ENCODE measurements at places on chromosomes 13 and 19.

- H3K27ac ChIP-seq = no peak overlapping the region
- H3K36me3 ChIP-seq = no peaks in the 10 kb centered on the region
- DNase-seq = no peak
These were observed 254.8 kb downstream of the DCT start for GRCh38 chr13:94224670-94225069.

- H3K4me1 ChIP-seq = peaks cover 3% of the 10 kb centered on the region
- no peak for DNase-seq
- no peak overlapping the region for H3K27ac ChIP-seq
- no peaks in the 10 kb centered on the region for H3K27me3 ChIP-seq
These were observed 25.0 kb downstream of the RFC3 start for GRCh38 chr13:33842986-33843385.

DNA sequence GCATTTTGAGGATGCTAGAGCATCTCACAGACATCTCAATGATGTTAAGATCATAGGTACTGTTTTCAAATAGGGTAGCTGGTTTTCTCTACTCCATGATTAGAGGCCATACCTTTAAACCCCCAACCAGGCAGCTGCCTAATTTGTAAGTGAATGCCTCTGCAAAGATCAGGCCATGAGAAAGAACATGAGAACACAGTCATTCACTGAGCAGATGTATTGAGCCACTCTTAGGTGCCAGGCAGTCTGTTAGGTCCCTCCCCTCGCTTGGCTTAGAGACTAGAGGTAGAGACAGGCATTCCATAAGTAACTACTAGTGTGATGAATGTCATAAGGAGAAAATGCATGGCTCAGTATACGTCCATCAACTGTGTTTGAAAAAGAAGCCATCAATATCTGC is 410.0 kb downstream of the FGF9 start:
- no peak for DNase-seq
- H3K4me3 ChIP-seq = no peak overlapping the region
- no peak overlapping the region for H3K27ac ChIP-seq
- no peaks in the 10 kb centered on the region for H3K27me3 ChIP-seq

DNA sequence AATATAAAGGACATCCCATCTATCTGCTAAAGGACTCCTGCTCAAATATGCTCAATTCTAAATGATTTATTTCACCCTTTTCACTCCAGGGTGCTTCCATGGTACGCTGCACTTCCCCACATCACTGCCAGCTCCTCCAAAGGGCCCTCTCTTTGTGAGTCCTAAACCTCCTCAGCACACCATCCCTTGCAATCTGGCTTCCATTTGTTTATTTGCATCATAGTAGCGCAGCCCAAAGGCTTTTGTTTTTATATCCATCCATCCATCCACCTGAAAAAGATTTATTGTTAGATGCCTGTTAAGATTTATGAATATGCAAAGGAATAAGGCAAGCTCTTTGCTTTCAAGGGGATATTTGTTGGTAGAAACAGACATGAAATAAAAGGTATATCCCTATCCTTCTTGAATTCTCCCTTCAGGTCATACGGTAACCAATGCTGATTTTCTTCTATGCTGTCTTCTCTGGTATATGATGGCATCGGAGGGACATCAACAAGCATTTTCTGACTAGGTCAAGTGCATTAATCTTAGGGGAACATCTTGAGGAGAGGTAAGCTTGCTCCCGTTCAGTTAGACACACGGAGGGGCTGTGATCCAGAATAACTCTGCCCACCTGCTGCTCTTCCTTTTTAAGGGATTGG is 397.6 kb downstream of the LIG4 start:
- no peaks in the 10 kb centered on the region for H3K36me3 ChIP-seq
- H3K27me3 ChIP-seq = no peaks in the 10 kb centered on the region
- no peak overlapping the region for H3K4me3 ChIP-seq
- no peak overlapping the region for H3K27ac ChIP-seq
- H3K4me1 ChIP-seq = no peaks in the 10 kb centered on the region

- peaks cover 7% of the 10 kb centered on the region for H3K27me3 ChIP-seq
- peaks cover 7% of the 10 kb centered on the region for H3K4me1 ChIP-seq
- no peak overlapping the region for H3K27ac ChIP-seq
- H3K36me3 ChIP-seq = peaks cover 43% of the 10 kb centered on the region
- no peak overlapping the region for H3K4me3 ChIP-seq
These were observed 29.5 kb downstream of the LTBP4 start for GRCh38 chr19:40630571-40631160.

- peaks cover 6% of the 10 kb centered on the region for H3K27me3 ChIP-seq
- H3K4me1 ChIP-seq = no peaks in the 10 kb centered on the region
- no peak overlapping the region for H3K27ac ChIP-seq
These were observed 5.6 kb upstream of the SYDE1 start for GRCh38 chr19:15101479-15102082.

DNA sequence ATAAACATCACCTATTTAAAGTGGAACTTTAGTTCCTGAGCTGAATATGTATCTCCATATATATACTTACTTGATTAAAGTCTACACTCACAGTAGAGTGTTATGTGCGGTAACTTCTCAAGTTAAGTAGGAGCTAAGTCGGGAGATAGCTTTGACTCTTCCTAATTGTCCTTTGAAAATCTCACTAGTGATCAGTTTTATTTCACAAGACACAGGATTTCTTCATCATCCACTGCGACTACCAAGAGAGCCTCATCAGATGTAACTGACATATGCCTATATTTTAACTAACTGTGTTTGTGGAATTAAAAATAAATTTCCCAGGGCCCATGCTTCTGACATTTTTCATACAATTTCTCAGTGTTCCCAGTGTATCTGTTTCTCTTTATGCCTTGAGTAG is 1664.0 kb downstream of the EFNB2 start:
- no peaks in the 10 kb centered on the region for H3K27me3 ChIP-seq
- H3K4me1 ChIP-seq = no peaks in the 10 kb centered on the region
- H3K36me3 ChIP-seq = no peaks in the 10 kb centered on the region
- H3K4me3 ChIP-seq = no peak overlapping the region

DNA sequence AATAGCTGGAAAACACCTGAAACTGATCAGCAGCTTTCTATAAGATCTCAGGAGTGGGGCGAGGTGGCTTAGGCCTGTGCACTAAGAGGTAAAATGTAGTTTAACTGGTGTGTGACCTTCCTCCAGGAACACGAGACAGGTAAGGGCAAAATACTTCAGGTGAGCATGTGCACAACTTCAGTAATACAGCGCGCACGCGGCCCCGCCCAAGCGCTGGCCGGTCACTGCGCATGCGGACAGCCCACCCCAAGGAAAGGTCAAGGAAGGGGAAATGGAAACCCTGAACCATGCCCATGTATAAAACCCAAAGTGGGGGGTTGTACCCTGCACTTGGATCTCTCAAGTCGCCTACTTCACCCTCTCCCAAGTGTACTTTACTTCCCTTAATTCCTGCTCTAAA is 49.4 kb upstream of the ARHGEF7 start:
- peaks cover 5% of the 10 kb centered on the region for H3K27me3 ChIP-seq
- H3K27ac ChIP-seq = no peak overlapping the region
- no peak overlapping the region for H3K4me3 ChIP-seq
- H3K4me1 ChIP-seq = peaks cover 3% of the 10 kb centered on the region
- H3K36me3 ChIP-seq = no peaks in the 10 kb centered on the region

GRCh38 chr19:44943801-44944249 is 1.8 kb downstream of the APOC4 start:
- no peaks in the 10 kb centered on the region for H3K27me3 ChIP-seq
- no peak for DNase-seq
- no peak overlapping the region for H3K27ac ChIP-seq
- H3K4me3 ChIP-seq = no peak overlapping the region
- H3K36me3 ChIP-seq = no peaks in the 10 kb centered on the region

GRCh38 chr19:47019431-47020041 is at the start of gene NPAS1:
Gene NPAS1 (plus strand): TSS chr19:47019837. CDS start chr19:47021048, 1,211 bp downstream.
- no peak for DNase-seq
- no peak within 1 kb of the TSS for H3K4me3 ChIP-seq
- H3K36me3 ChIP-seq = no peaks in the 10 kb centered on the region
- H3K4me1 ChIP-seq = peaks cover 14% of the 10 kb centered on the region
- H3K27ac ChIP-seq = no peak within 1 kb of the TSS

- no peak overlapping the region for H3K4me3 ChIP-seq
- H3K27me3 ChIP-seq = no peaks in the 10 kb centered on the region
- no peaks in the 10 kb centered on the region for H3K4me1 ChIP-seq
- H3K36me3 ChIP-seq = peaks cover 82% of the 10 kb centered on the region
- H3K27ac ChIP-seq = no peak overlapping the region
- DNase-seq = no peak
These were observed 55.5 kb downstream of the MYH14 start for GRCh38 chr19:50258918-50259372.

- H3K4me3 ChIP-seq = no peak overlapping the region
- H3K36me3 ChIP-seq = no peaks in the 10 kb centered on the region
- H3K4me1 ChIP-seq = no peaks in the 10 kb centered on the region
- no peak for DNase-seq
- no peaks in the 10 kb centered on the region for H3K27me3 ChIP-seq
These were observed 33.1 kb downstream of the DCLK1 start for GRCh38 chr13:36098080-36098479.

DNA sequence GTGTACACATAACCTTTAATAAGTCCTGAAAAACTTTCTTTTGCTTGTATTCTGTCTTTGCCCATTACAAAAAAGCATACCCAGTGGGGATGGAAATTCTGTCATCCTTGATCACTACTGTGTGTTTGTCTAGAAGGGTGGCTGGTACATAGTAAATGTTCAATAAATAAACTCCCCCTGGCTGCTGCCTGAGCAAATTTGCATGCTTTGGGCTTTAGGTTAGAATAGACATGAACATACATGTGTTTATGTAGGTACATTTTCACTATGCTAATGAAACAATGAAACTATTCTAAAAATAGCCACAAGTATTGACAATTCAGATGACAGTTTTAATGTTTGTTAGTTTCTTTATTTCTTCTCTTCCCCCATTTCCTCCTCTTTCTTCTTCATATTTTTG is 36.1 kb downstream of the TNFSF13B start:
- no peaks in the 10 kb centered on the region for H3K4me1 ChIP-seq
- no peak overlapping the region for H3K4me3 ChIP-seq
- H3K36me3 ChIP-seq = no peaks in the 10 kb centered on the region
- no peak for DNase-seq
- H3K27ac ChIP-seq = no peak overlapping the region
- H3K27me3 ChIP-seq = no peaks in the 10 kb centered on the region

GRCh38 chr19:23758187-23759074 is at the start of gene ZNF681:
Gene ZNF681 (minus strand): TSS chr19:23758891. CDS start chr19:23758749, 142 bp downstream.
- peak within 1 kb of the TSS; percentile 77 for H3K4me3 ChIP-seq
- no peaks in the 10 kb centered on the region for H3K4me1 ChIP-seq
- peaks cover 2% of the 10 kb centered on the region for H3K36me3 ChIP-seq
- H3K27me3 ChIP-seq = no peaks in the 10 kb centered on the region

GRCh38 chr19:34722353-34722752 is 11.7 kb upstream of the ZNF181 start:
- no peaks in the 10 kb centered on the region for H3K4me1 ChIP-seq
- no peak overlapping the region for H3K4me3 ChIP-seq
- H3K36me3 ChIP-seq = no peaks in the 10 kb centered on the region
- peaks cover 5% of the 10 kb centered on the region for H3K27me3 ChIP-seq

DNA sequence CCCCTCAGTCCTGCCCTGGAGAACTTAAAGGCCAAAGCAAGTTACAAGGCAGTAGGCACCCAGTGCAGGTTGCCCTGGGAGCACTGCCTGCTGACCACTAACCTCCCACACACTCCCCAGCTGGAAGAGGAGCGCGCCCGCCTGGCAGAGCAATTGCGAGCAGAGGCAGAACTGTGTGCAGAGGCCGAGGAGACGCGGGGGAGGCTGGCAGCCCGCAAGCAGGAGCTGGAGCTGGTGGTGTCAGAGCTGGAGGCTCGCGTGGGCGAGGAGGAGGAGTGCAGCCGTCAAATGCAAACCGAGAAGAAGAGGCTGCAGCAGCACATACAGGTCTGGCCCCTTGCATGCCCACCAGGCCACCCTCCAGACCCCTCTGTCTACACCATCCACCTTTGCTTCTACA is 61.1 kb downstream of the KCNC3 start:
- H3K27me3 ChIP-seq = no peaks in the 10 kb centered on the region
- no peak overlapping the region for H3K27ac ChIP-seq
- peaks cover 78% of the 10 kb centered on the region for H3K36me3 ChIP-seq
- no peak for DNase-seq
- H3K4me3 ChIP-seq = no peak overlapping the region

- no peak for DNase-seq
- no peaks in the 10 kb centered on the region for H3K36me3 ChIP-seq
- H3K27me3 ChIP-seq = no peaks in the 10 kb centered on the region
- no peak overlapping the region for H3K4me3 ChIP-seq
These were observed 907.4 kb downstream of the UQCRFS1 start for GRCh38 chr19:28305513-28305912.

DNA sequence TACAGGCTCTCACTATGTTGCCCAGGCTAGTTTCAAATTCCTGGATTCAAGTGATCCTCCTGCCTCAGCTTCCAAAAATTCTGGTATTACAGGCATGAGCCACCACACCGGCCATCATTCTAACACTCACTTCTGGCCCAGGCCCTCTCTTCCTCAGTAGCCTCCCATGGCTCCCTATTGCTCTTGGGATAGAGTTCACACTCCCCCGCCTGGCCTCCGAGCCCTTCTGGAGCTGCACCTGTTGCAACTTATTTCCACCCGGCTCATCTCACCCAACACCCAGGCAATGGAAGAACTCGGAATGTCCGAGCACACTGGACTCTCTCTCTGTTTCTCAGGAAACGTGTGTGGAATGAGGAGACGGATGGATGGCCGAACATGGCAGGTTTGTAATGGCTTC is 9.0 kb upstream of the SBK3 start:
- no peak for DNase-seq
- peaks cover 22% of the 10 kb centered on the region for H3K27me3 ChIP-seq
- no peak overlapping the region for H3K4me3 ChIP-seq
- H3K36me3 ChIP-seq = no peaks in the 10 kb centered on the region
